ENCODE measurements at places on chromosomes 1 and 21.

DNA sequence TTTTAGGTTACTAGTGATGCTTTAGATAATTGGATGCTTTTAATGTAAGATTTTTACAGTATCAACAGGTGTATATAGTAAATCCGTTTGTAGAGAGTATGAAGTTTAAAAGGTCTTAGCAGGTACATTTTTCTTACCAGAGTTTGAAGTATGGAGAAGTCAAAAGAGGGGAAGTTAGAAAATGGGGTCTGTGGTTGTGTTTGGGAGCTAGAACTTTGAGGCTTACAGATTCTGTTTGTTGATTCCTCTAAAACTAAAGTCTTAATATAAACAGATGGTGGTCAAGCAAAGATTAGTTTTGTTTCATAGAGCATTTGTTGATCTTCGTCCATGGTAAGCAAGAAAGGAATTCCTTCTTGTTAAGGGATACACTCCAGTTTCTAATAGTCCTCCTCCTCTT is 35.8 kb downstream of the CDC42 start:
- peaks cover 86% of the 10 kb centered on the region for H3K36me3 ChIP-seq
- DNase-seq, result no peak
- H3K4me3 ChIP-seq, result no peak overlapping the region
- H3K4me1 ChIP-seq, result peaks cover 34% of the 10 kb centered on the region
- no peak overlapping the region for H3K27ac ChIP-seq
- no peaks in the 10 kb centered on the region for H3K27me3 ChIP-seq

DNA sequence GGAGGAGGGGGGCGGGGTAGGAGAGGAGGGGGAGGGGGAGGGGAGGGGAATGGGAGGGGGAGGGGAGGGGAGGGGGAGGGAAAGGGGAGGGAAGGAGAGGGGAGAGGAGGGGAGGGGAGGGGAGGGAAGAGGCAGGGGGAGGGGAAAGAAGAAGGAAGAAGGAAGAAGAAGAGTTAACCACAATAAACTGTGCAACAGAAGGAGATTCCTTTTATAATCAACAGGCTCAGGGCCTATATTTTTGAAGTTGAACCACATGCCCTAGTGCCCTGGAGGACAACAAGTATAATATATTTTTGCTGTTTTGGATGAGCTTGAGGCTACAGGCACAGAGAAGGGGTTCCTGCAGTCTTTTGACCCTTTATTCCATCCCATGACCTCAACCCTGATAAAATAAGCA is 228.2 kb upstream of the IRF2BP2 start:
- H3K4me1 ChIP-seq, result no peaks in the 10 kb centered on the region
- no peak overlapping the region for H3K27ac ChIP-seq
- H3K36me3 ChIP-seq, result no peaks in the 10 kb centered on the region
- DNase-seq, result no peak
- H3K4me3 ChIP-seq, result no peak overlapping the region

DNA sequence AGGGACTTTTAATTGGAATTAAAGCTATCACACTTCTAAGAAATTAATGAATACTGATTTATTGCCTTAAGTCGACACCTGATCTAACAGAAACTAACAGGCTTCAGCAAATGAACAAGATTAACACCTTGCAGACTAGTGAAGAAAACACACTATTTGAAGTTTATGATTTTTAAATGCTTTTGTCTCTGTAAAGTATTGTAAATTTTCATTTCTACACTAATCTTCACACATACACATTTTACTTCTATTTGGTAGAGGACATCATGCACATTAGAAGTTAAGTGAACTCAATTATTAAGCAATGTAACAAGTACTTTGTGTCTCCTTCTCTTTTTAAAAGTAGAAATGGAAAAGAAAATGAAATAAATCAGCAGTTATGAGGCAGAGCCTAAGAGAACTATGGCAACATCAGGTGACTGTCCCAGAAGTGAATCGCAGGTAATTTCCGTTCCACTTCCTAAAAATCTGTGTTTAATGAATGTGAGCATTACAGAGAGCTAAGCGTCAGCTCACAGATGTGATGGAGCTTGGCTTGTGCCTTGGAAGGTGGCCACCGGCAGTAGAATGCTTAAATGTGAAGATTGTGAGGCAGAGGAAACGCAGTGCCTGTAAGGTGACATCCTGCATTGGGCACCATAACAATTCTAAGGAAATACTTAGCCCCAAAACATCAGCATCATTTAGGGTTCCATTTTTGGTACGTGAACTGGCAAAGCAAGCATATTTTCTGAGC is 1.2 kb downstream of the PRMT2 start:
- peaks cover 40% of the 10 kb centered on the region for H3K4me1 ChIP-seq
- DNase-seq, result no peak
- peaks cover 1% of the 10 kb centered on the region for H3K27me3 ChIP-seq
- peaks cover 32% of the 10 kb centered on the region for H3K36me3 ChIP-seq
- peak overlapping the region; percentile 96 for H3K4me3 ChIP-seq

GRCh38 chr1:183548116-183548515 is 42.1 kb downstream of the NCF2 start:
- H3K36me3 ChIP-seq, result peaks cover 97% of the 10 kb centered on the region
- H3K4me1 ChIP-seq, result peaks cover 7% of the 10 kb centered on the region
- no peak overlapping the region for H3K27ac ChIP-seq
- no peak for DNase-seq
- H3K4me3 ChIP-seq, result no peak overlapping the region

- no peak overlapping the region for H3K4me3 ChIP-seq
- H3K27ac ChIP-seq, result no peak overlapping the region
- H3K4me1 ChIP-seq, result no peaks in the 10 kb centered on the region
- H3K36me3 ChIP-seq, result no peaks in the 10 kb centered on the region
- H3K27me3 ChIP-seq, result no peaks in the 10 kb centered on the region
Observed at GRCh38 chr1:59266180-59266926, 30.5 kb upstream of the FGGY start.

GRCh38 chr1:187261637-187262036 is 432.9 kb downstream of the PLA2G4A start:
- no peak overlapping the region for H3K4me3 ChIP-seq
- H3K27ac ChIP-seq, result no peak overlapping the region
- peaks cover 11% of the 10 kb centered on the region for H3K4me1 ChIP-seq
- no peaks in the 10 kb centered on the region for H3K36me3 ChIP-seq
- no peak for DNase-seq

DNA sequence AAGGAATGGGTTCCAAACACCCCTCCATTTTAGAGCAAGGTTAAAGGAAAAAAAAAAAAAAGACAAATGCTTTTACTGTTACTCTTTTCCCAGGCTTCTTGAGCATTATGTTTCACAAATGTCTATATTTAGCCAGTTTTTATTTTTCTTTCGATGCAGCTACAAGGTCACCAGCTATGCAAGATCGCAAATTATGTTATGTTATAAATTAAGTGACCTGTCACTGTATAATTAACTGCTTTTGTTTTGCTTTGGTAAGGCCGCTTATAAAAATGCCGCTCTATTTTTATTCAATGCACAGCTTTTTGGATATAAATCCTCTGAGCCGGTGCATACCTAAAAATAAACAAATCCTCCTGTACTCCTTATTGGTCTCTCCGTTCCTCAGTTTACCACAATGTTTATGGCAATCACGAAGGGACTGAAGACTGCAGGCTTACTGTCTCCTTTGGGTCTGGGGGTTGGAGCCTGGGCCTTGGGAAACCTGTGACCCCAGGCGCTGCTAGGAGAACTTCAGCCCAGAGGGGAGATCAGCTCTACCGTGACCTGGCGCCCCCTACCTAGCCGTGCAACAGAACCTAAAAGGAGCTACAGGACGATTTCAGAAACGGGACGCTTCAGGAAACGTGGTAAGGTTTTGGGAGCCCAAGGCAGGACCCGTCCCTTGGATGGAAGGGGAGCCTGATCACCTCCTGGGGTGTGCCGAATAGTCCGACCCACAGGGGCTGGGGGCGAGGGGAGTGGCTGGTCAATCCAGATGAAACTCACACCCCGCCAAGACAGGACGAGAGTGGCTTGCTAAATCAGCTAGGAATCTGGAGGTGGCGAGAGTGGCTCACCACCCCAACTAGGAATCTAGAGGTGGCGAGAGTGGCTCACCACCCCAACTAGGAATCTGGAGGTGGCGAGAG is 101.2 kb upstream of the CD55 start:
- H3K27me3 ChIP-seq, result no peaks in the 10 kb centered on the region
- no peak overlapping the region for H3K4me3 ChIP-seq
- H3K27ac ChIP-seq, result no peak overlapping the region
- DNase-seq, result no peak
- peaks cover 33% of the 10 kb centered on the region for H3K4me1 ChIP-seq

DNA sequence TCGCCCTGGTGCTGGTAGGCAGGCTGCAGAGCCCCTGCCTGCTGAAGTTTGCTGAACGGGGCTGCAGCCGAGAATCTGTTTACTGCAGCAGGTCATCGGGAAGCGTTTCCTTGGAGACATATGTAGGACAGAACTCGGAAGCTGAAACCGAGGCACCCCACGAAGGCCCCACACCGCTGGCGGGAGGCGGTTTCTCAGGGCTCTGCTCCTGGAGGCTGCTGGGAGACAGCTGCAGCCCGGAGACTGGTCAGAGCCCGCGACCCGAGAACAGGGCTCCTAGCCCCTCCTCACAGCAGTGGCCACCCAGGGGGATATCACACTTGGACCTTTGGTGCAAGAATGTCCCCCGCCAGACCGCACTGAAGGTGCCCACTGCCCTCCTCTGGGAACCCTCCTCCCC is 12.7 kb upstream of the PLCH2 start:
- no peaks in the 10 kb centered on the region for H3K27me3 ChIP-seq
- no peak for DNase-seq
- H3K4me3 ChIP-seq, result no peak overlapping the region
- no peak overlapping the region for H3K27ac ChIP-seq
- H3K4me1 ChIP-seq, result peaks cover 6% of the 10 kb centered on the region
- H3K36me3 ChIP-seq, result peaks cover 5% of the 10 kb centered on the region

GRCh38 chr1:65425006-65425405 is 4.5 kb downstream of the LEPR start:
- H3K27ac ChIP-seq, result peak overlapping the region; percentile 91
- H3K4me3 ChIP-seq, result peak overlapping the region; percentile 38
- peaks cover 28% of the 10 kb centered on the region for H3K4me1 ChIP-seq

GRCh38 chr21:42781150-42781970 is 98.0 kb downstream of the WDR4 start:
- no peak overlapping the region for H3K4me3 ChIP-seq
- peaks cover 74% of the 10 kb centered on the region for H3K27me3 ChIP-seq
- H3K4me1 ChIP-seq, result no peaks in the 10 kb centered on the region
- H3K36me3 ChIP-seq, result no peaks in the 10 kb centered on the region

DNA sequence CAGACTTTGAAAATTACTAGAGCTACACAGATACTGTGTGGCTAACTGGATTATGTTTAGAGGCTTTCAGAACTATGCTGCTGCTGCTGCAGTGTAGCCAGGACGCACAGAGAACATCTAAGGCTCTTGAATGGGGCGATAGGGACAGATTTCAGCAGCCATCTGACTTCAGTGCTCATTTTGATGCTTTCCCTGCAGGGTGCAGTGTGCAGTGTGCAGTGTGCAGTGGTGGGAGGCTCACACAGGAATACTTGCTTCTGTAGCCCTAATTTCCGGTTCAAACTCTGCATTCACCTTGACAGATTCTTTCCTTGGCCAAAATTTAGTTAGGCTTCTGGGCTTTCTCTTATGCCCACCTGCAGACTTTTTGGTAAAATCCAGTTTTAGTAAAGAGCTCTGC is 7.7 kb downstream of the METTL18 start:
- H3K4me3 ChIP-seq, result no peak overlapping the region
- peaks cover 4% of the 10 kb centered on the region for H3K4me1 ChIP-seq
- H3K27me3 ChIP-seq, result peaks cover 40% of the 10 kb centered on the region
- no peak for DNase-seq

GRCh38 chr1:167499664-167500101 is 18.6 kb downstream of the CD247 start:
- H3K27me3 ChIP-seq, result peaks cover 68% of the 10 kb centered on the region
- no peaks in the 10 kb centered on the region for H3K36me3 ChIP-seq
- H3K4me3 ChIP-seq, result no peak overlapping the region
- H3K4me1 ChIP-seq, result no peaks in the 10 kb centered on the region

Measured in MCF 10A (cell line).